ENCODE measurements at places on chromosomes 5 and 9. TPM values are rescaled to one million over a fixed set of nuclear protein-coding genes. Genes with fewer than 3 reads are reported as not detected.

Gene TLR4
- 0.05 TPM for total RNA-seq

Gene CCL21
- total RNA-seq, result not detected

GRCh38 chr5:135173662-135174290 lies 139.7 kb upstream of the PITX1 start:
- no peak for DNase-seq

Gene FGF1
- not detected for total RNA-seq

DNA sequence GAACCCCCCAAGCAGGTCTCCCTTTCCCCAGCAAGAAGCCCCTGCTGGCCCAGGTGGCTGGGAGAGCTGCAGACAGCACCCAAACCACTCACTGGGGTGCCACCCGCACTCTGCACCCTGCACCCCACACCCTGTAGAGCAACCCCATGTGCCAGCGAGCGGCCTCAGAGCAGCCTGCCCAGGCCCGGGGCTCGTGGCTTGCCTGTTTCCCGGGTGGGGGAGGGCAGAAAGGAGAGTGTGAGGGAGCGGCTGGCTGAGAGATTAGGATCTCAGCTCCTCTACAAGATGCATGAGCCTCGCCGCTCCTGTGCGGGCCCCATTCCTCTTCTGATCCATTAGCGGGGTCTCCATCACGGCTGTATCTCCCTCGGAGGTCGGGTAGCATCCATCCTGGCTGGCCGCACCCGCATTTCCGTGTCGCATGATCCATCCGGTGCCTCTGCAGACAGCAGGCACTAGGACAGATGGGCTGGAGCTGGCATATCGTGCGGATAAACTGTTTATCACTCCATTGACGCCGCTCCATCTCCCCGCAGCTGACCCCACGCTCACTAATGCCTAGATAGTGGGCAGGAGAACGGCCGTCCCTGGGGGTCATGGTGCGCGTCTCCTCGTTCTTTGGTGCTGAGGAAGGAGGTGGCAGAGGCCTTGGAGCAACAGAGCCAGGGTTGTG lies 54.4 kb downstream of the MRPL36 start:
- no peak for DNase-seq

GRCh38 chr5:131230406-131230805 lies 33.4 kb upstream of the CDC42SE2 start:
- DNase-seq, result no peak

Gene FGF18
- total RNA-seq, result 0.17 TPM

DNA sequence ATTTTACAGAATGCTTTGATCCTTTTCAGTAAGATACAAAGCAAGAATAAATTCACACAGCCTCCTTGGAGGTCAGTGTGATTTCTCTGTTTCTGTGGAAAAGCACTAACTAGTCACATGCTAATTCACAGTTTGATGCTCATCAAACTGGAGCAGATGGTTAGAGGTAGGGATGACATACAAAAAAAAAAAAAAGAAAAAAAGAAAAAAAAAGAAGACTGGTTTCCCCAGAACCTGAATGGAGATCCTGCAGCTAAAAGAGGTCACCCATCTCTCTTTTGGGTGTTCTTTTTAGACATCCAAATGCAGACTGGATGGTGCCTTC lies 123.7 kb upstream of the ANKRD55 start:
- no peak for DNase-seq

- DNase-seq, result no peak
These were observed 88.4 kb downstream of the CCDC171 start for GRCh38 chr9:15641291-15641690.

- no peak for DNase-seq
These were observed 112.1 kb downstream of the NUDT12 start for GRCh38 chr5:103450333-103451061.

DNA sequence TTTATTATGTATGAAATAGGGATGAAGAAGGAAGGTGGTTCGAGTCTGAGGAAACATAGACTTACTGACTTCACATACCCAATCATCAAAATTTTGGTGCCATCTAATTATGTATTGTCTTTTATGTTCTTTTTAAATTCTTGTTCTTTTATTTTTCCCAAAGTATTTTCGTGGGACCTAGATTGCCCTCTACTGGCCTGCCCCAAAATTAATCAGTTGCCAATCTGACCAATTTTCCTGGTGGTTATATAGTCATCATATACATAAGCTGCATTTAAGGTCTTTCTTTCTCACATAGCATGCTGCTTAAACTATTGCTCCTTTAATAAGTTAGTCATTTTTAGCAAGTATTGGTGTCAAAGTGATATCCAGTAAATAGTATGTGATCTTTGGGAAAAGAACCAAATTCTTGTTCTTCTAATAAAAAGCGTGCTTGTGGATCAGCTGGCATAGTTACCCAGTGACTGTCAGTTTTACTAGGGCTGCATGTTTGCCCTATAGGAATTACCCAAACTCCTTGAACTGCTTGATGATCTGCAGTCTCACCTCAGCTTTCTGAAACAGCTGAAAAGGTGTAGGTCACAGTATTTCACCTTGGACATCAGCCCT lies 223.5 kb downstream of the SH3GL2 start:
- no peak for DNase-seq

- DNase-seq, result no peak
These were observed 16.0 kb upstream of the SLC25A51 start for GRCh38 chr9:37919956-37920335.

GRCh38 chr9:89994988-89995613 lies 390.3 kb downstream of the GADD45G start:
- no peak for DNase-seq

Gene GCNT4
- total RNA-seq, result 3.2 TPM

Gene CDKN2B
- total RNA-seq, result 1.3 TPM

- no peak for DNase-seq
These were observed 59.3 kb downstream of the RALGPS1 start for GRCh38 chr9:126973651-126974529.

All from activated T-cell treated with anti-CD3 and anti-CD28 coated beads, Interleukin-2, amount 50 U/mL, for 72 hours (primary cell).